NCI-H2227 treated with DMSO at 0.1 percent for 48 hours (cell line): ENCODE measurements at places on chromosomes 6 and 20.

GRCh38 chr20:54792688-54793087 lies 317.3 kb downstream of the DOK5 start:
- DNase-seq: no peak

DNA sequence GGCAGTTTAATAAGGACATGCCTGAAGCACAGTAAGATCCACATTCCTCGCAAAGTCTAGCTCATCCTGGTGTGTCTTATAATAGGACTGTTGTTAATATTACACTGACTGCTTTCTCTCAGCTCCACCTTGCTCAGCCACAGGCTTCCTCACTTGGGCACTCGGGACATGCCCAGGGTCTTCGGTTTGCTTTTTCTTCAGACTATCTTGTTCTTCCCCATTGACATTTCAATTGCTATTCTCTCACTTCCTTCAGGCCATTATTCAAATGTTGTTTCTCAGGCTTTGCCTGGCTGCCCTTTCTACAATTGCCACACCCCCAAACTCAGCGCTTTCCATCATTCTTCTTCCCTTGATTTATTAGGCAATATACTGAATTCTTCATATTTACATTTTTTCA lies 274.8 kb upstream of the RGS17 start:
- DNase-seq: no peak

- no peak for DNase-seq
Observed at GRCh38 chr6:90874931-90875330, 288.1 kb upstream of the MAP3K7 start.

DNA sequence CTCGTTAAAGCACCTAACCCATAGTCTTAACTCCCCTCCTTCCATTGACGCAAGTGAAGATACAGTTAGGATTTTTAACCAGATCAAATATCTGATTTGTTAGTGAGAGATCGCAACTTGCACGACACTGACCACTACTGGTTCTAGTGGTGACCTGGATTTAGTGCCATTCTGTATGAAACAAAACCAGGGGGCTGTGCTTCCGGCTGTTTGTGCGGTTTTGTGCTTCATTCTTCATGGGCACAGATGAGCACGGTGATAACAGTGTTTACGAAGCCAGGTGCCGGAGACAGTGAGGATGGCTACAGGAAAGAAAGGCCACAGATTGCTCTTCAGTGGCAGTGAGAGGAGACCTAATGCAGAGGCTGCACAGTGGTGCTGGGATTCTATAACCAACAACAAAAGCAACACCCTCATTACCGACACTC lies 75.5 kb downstream of the NOL4L start:
- DNase-seq: no peak

GRCh38 chr6:163252061-163252591 lies 162.4 kb upstream of the QKI start:
- no peak for DNase-seq

- no peak for DNase-seq
Observed at GRCh38 chr6:149031201-149031858, 284.5 kb downstream of the UST start.

DNA sequence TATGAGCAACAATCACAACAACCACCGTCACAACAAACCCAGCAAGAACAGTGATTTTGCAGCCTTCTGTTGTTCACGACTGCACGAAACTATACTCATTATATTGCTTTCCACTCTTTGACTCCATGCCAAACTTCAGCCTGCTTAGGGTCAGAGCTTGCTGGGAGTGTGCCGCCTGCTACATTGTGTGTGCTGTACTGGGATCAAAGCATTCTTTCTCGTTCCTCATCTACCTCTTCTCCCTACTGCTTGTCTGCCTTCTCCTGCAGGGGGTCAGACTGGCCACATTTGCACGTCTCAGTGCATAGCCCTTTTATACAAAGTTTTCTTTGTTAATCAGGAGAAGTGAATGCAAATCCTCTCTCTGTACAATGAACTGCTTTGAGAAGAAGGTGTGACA lies 401.6 kb upstream of the CITED2 start:
- no peak for DNase-seq

DNA sequence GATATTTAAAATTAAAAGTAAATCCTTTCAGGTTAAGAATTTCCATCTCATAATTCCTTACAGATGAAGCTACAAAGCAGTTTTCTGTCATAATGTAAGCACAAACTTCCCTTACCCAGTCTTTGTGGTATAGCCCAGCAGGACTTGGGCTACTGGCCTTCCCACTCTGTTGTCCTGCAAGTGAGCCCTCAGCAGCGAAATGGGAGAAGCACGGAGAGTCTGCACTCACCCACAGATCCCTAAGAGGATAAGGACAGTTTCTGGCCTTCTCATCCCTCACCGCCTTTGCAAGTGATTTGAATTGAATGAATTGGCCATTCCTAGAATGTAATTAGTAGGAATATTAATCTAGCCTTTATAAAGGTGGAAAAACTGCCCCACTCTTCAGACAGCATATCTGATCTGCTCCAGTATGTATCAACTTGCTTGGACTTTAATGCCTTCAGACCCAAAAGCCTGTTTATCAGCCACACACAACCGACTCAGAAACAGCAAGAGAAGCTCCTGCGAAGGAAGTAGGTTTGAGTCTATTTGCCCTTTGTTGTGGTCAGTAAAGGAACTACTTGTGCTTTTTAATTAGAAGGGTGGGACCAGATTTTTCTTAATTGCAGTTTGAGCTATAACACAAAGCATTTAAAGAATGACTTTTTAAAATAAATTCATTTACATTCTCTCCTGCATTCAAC lies 29.9 kb upstream of the PRDM1 start:
- no peak for DNase-seq

DNA sequence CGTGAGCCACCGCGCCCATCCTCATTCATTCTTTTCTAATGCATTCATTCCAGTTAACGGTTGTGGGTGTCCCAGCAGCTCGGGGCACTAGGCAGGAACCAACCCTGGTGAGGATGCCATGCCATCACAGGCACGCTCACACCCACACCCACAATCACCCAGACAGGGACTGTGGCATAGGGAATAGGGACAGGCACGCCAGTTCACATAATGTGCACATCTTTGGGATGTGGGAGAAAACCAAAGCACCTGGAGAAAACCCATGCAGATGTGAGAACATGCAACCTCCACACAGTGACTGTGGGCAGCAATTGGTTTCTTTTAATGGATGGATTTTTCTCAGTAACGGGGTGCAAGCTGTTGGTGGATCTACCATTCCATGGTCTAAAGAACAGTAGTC lies 64.3 kb downstream of the IRF4 start:
- no peak for DNase-seq

- DNase-seq: no peak
Observed at GRCh38 chr6:82741325-82741995, 324.2 kb downstream of the UBE3D start.

GRCh38 chr6:40146902-40147301 lies 212.6 kb upstream of the MOCS1 start:
- DNase-seq: no peak

DNA sequence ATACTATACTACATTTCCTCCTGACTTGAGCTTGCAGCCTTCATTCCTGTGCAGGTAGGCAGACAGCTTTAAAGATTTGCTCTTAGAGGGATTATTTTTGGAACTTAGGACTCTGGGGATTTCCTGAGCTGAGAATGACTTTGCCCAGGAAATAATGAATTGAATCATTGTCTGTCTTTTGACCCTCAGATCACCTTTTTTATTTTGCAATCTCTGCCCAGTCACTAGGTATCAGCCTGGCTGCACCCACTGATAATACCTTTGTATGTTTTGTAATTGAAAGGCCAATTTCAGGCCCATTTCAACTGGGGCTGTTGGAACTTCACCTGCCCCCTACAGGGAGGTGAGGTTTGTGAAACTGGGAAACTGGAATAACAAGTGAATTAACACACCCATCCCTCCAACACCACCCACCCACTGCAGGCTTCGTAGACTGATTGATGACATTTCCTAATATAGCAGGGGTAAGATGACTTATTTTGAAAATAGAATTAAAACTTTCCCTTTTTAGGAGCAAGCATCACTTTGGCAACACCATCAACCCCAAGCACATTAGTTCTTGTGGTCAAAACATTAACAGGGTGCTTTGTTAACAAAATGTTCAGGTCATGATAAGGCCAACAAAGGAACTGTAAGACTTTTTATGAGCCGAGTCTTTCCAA lies 157.1 kb upstream of the CENPW start:
- DNase-seq: no peak

DNA sequence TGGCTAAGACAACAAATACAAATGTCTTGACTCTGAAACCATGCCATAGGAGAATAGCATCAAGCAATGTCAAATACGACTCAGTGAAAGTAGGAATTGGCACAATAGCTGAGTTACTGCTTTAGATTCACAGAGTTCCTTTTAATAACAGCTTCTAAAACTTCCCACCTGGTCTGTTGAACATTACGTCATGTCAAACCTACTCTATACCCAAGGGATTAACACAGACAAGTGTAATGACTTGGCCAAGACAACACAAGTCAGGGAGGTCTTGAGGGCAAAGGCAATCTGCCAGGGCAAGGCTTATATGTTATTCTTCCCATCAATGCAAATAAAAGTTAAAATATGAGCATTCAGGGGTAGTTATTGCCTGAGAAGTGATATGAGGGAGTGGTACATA lies 265.1 kb upstream of the PRDM1 start:
- no peak for DNase-seq

- no peak for DNase-seq
Observed at GRCh38 chr6:10484912-10485311, 36.2 kb upstream of the GCNT2 start.

DNA sequence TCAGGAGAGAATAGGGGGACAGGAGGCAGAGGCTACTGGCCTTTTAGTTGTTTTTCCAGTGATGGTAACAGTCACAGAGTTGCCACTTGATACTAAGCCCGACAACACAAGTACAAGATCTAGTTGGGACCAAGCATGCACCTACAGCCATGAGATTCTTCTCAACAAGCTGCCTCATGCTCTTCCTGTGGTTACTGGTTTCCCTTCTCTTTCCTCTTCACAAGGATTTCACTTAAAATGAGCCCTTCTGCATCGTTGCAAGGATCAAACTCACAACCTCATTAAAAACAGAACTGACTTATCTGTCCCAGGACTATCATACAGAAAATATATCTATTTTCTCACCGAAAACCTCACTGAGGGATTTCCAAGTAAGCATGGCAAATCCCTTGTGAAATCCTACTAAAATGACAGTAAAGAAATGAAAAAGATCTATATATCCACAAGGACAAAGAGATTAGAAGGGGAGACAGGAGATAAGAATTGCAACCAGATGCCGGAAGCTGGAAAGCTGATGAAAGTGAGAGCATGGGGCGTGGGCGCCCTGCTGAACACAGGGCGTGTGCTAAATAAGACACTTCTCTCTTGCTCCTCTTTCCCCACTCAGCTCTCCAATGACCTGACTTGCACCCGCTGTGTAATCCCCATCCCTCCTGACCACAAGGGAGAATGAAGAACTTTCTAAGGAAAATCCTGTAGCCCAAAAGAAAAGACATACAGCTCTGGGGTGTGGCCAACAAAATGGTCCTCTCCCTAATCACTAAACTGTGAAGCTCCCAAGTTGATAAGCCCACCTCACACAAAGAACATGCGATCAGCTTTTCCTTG lies 13.4 kb downstream of the MTFR2 start:
- no peak for DNase-seq

DNA sequence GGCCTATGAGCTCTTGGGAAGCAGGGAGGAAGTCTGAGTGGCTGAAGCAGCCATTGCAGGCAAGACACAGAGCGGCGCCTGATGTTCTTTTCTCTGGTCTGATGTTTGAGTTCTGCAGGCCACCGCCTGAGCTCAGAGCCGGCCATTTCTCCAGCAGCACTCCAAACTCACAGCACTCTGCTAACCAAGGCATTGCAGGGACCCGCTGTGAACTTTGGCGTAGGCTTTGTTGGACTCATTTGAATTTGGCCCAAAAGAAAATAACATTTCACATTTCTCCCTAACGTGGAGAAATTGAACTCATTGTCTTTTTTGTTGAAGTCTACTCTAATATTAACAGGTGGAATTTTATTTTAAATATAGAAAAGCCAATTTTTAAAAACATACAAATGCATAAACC lies 336.1 kb downstream of the FARS2 start:
- no peak for DNase-seq

- DNase-seq: no peak
Observed at GRCh38 chr6:143652841-143653331, 24.9 kb upstream of the PHACTR2 start.

DNA sequence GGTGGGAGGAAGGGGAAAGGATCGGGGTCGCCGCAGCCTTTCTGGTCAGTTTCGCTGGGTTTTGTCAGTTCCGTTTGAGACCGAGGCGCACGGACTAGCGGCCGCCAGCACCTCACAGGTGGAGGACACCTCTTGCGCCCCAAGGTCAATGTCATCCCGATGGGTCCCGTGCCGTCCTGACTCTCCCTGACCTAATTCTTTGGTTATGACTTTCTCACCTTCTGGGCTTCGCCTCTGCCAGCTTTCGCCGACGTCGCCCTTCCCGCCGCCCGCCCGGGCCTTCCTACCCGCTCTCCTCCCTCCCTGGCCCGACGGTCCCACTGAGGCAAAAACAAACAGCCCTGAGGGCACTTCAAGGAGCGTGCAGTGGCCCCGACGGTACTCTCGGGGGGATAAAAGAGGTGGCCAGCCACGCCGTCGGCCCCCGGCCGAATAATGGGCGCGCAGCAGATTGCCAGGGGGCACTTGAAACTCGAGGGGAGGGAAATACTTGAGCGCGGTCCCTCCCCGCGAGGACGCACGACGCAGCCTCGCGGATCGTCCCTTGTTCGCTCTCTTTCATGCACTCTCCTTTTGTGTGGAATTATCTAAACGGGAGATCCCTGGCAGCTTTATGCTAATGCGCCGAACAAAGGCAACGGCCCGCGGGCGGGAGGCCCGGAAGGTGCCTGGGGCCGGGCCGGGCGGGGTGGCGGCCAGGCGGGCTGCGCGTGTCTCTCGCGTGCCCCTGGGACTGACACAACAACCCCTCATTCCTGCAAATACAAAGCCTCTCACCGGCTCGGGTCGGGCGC lies 3.9 kb upstream of the INSM1 start:
- no peak for DNase-seq

DNA sequence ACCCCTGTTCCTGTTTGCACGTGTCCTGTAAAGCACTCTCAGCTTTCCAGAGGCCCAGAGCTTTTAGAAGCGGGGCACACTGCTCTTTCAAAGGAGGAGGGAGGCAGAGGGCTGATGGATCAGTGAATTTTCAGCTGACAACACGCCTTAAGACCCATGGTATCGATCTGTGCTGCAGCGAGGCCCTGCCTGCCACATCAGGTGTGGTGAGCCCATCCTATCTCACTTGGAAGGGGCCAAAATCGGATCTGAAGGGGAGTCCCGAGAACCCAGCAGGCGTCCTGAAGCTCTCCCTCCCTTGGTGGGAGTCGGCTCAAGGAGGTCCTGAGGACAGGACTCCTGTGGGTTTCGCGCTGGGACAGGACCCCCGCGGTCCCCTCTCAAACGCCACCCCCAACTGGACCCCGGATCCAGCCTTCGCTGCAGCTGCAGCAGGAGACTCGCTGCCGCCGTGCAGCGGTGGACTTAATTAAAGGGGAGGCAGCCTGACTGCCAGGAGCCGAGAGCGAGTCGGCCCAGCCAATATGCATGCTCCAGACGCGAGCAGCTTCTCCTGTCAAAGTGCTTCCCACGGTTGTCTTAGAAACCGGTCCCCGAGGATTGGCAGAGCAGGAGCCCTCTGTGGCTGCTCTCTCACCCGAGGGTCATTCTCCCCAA lies 580.0 kb upstream of the ZNF337 start:
- peak; percentile 70 for DNase-seq

- no peak for DNase-seq
Observed at GRCh38 chr6:123925842-123926399, 122.3 kb downstream of the NKAIN2 start.

- DNase-seq: no peak
Observed at GRCh38 chr6:3859878-3860552, 10.8 kb downstream of the FAM50B start.

GRCh38 chr6:113318575-113318917 lies 538.6 kb upstream of the MARCKS start:
- DNase-seq: peak; percentile 45

- DNase-seq: no peak
Observed at GRCh38 chr6:158002951-158003853, 21.5 kb downstream of the SYNJ2 start.
